Sigmoid colon (tissue), 7 donors: ENCODE measurements at places on chromosomes 11 and 22.
A peak's percentile ranks its signal among the peaks of the same experiment; 100 is the strongest.

DNA sequence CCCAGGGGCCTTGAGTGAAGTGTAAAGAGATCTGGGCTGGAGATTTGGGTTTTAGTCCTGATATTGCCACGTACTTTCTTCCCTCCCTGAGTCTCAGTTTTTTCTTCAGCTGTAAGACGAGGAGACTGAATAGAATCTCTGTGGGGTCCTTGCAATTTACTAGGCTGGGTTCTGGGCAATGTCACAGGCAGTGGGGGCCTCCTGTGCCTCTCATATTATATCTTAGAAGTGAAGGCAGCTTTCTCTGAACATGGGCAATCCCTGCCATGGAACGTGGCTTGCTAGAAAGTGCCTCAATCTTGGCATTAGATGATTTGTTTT lies 62.0 kb upstream of the PTPRJ start:
- no peak for DNase-seq

- no peak for DNase-seq
Measured at GRCh38 chr11:128705124-128705920, 11.4 kb downstream of the FLI1 start.

DNA sequence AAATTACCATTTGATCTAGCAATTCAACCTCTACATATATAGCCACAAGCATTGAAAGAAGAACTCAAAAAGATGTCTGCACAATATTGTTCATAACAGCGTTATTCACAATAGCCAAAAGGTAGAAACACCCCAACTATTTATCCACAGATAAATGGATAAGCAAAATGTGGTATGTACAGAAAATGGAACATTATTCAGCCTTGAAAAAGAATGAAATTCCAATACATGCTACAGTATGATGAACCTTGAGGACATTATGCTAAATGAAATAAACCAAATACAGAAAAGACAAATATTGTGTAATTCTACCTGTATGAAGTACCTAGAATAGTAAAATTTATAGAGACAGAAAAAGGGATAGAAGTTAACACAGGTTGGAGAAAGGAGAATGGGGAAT lies 2.6 kb upstream of the ETS1 start:
- no peak for DNase-seq

DNA sequence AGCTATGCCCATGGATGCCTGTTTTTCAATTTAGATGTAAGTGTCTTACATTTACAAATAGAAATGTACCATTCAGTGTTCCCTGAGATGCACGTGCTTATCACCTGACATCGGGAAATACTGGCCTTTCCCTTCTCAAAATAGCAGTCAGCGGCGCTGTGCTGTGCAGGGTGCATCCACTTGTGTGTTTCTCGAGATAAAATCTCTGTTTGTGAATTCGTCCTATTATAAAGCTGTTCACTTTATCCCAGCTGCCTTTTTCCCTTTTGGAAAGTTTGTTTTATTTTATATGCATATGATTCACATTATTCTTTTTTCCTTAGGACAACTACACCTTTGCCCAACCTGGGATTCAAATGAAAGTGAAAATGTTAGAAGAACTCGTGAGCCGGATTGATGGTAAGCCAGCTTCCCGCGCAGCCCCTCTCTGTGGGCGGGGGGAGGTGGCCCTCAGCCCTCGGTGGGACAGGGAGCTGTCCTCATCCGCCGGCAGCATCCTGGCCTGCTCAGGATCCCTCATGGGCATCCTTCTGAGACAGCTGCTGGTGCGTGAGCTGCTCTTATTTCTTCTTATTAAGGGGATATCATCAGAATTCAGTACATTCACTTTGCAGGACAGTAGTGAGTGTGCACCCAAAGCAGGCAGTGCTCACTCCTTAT lies 235.0 kb downstream of the TBC1D22A start:
- peak; percentile 27 for DNase-seq

- no peak for DNase-seq
Measured at GRCh38 chr22:39245130-39246039, 603 bp upstream of the PDGFB start.
